ENCODE measurements at places on chromosomes 4 and X.

- DNase-seq = no peak
Measured at GRCh38 chrX:16119353-16120220, 3.8 kb upstream of the GRPR start.

GRCh38 chr4:160864253-160864652, 1299.5 kb downstream of the FSTL5 start:
- no peak for DNase-seq

DNA sequence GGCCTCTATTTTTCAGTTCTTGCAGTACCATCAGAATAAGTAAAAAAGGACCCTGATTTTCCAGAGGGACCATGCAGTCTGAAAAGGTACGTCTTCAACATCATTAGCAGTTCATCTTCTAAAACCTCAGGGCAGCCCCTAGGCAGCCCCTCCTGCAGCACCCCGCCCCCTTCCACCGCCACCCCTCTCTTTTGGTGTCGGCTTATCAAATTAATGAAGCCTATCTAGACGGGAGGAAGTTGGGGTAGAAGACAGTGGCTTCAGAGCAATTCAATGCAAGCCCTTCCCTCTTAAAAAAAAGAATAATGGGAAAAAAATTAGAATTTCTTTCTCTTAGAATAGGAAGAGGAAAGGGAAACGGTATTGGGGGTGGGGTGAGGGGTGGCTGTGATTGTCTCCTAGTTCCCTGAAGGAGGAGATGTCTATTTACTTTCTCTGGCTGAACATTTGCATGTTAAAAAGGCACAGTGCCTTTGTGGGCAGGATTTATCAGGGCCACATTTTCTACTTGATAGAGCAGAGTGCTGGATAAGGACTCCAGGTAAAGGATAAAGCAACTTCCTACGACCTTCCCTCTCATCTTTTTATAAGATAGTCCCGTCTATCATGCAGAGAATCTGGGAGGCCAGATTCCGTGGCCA, 159.4 kb downstream of the MGST2 start:
- no peak for DNase-seq

DNA sequence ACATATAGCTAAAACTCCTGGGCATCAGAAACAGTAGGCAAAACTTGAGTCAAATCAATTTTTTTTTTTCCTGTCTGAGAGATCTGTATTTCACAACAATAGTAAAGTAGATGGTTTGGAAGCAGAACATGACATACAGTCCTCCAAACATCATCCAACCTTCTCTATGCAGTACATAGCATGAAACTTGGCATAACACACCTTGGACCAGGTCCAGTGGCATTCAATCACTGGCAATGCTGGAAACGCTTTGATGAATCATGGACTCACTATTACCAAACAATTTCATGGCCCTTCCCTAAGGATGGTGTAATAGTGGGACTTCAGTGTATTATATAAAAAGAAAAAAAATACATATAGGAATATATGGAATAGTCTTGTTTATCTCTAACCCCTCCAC, 154.6 kb downstream of the FMR1NB start:
- no peak for DNase-seq

- DNase-seq = no peak
Measured at GRCh38 chr4:68369142-68369805, 19.4 kb upstream of the YTHDC1 start.

- DNase-seq = no peak
Measured at GRCh38 chr4:75892508-75892907, 9.7 kb downstream of the PPEF2 start.

- no peak for DNase-seq
Measured at GRCh38 chr4:123750044-123750443, 353.4 kb downstream of the SPRY1 start.

GRCh38 chr4:56222514-56222913, 164.8 kb downstream of the AASDH start:
- DNase-seq = no peak

DNA sequence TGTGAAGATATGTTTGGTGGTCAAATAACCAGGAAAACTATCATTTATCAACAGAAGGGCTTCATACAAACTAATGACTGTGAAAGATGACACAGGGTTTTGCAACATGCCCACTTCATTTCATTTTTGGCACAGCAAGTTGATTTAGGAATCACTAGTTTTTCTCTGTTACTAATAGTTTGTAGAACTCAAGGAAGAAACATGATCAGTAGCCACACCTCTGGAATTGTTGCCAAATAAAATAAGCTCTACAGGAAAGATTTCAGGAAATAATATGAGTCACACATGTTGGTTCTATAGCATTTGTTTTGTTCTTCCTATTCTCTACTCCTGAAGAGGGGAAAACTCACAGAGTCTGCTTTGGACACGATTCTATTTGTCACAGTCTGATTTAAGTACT, 255.4 kb downstream of the TLL1 start:
- no peak for DNase-seq

DNA sequence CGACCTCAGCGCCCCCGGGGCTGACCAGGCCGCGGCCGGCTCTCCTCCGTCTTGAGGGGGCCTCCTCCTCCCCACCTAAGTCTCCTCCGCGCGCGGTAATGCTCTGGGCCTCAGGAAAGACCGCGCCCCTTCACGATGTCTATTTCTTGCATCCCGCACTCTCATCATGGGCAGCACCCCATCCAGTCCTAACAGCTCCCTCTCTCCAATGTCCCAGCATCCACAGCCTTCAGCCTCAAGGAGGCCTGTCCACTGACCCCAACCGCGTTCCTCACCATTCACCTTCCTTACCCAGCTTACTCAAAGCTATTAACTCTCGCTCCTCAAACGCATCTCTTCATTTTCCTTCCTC, 77.5 kb downstream of the MAGED4 start:
- no peak for DNase-seq

- no peak for DNase-seq
Measured at GRCh38 chr4:183601381-183601780, 57.6 kb downstream of the RWDD4 start.

DNA sequence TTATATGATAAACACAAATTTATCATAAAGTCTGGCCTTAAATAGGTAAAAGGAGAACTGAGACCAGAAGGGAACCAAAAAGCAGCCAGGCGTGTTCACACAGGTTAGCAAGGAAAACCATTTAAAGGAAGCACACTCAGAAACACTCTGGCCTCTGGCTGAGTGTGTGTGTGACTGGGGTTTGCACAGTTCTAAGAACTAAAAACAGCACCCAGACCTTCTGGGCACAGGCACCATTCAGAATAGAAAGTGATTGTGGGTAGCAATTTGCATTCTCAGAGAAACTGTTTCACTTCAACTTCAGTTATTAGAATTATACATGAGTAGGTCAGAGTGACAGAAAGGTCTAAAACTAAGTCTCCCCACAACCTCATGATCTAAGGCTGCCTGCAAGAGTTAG, 10.0 kb downstream of the GPR82 start:
- DNase-seq = no peak

- DNase-seq = no peak
Measured at GRCh38 chr4:129346734-129347133, 250.8 kb downstream of the C4orf33 start.

DNA sequence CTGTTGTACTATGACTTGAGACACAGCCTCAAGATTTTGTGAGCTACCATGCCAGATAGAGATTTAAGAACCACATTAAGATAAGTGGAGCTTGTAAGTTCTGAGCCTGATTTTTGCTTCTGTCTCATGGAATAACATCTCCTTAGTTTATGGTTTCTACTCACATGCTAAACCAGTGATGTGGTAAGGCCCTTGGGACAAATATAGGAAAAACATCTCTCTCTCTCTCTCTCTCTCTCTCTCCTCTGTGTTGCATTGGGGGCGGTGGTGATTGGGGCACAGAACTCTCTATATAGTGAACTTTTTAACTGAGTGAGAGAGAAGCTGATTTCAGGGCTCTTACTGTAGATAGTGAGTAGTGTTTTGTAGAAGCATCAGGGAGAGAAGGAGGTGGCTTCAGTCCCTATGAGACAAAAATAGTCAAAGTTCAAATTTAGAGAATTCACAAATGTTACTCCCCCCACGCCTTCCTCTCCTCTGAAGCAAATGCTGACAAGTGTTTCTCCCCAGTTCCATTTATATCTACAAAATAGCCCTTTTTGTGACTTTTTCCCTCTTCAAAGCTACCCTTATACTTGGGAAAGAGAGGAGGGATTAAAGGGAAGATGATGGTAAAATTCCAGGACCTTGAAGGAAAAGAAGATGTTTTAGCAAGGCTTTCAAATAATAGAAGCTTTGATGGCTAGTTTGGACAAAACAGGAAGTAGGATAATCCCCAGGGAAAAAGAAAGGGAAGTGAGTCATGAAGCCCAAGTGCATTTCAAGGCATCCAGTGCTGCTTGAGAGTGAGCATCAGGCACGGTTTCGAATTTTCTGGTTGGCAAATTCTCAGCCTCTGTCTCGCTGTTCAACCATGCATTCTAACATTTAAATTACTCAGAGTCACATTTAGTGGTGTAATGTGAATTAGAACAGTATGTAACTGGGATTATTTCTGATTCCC, 134.3 kb upstream of the AP1S2 start:
- DNase-seq = no peak

- no peak for DNase-seq
Measured at GRCh38 chr4:53508446-53508845, 82.8 kb downstream of the LNX1 start.

DNA sequence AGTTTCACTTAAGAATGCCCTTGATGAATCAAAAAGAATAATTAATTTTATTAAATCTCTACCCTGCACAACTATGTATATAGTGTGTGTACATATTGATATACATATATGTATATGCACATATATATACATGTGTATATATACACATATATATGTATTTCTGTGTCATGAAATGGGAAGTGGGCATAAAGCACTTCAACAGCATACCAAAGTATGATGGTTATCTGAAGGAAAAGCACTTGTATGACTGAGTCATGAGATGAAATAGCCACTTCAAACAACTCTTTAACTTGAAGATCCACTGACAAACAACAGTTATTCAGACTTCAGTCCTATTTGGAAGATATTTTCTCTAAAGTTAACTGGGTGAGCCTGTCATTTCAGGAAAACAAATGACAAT, 16.3 kb downstream of the RNF128 start:
- DNase-seq = no peak

DNA sequence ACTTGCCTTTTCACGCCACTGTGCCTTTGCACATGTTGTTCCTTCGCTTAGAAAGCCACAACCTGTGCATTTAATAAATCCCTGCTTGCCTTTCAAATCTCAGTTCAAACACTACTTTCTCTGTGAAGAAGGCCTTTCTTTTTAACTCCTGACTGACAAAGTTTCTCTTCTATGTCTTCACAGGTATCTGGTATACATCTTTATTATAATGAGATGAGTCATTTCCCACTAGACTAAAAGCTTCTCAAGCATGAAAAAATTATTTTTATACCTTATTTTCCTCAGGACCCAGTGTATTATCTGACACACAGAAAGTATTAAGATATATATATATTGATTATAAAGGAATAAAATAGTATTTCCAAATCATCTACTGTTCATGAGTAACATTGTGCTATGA, 189.9 kb downstream of the TBCK start:
- no peak for DNase-seq

DNA sequence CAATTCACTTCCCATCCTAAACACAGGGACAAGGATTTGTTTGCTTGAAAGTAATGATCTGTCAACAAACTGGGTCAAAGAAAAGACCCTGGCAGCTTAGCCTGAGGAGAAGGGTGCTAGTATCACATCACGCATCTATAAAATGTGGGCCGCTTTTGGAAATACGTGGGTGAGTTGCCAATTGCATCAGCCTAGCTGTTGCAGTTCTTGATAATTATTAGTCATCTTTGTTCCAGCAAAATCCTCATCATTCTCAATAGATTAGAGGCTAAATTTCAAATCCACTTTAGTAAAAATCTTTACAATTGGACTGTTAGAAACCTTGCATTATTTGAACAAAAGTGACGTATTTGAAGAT, 33.6 kb upstream of the TAPT1 start:
- DNase-seq = no peak

DNA sequence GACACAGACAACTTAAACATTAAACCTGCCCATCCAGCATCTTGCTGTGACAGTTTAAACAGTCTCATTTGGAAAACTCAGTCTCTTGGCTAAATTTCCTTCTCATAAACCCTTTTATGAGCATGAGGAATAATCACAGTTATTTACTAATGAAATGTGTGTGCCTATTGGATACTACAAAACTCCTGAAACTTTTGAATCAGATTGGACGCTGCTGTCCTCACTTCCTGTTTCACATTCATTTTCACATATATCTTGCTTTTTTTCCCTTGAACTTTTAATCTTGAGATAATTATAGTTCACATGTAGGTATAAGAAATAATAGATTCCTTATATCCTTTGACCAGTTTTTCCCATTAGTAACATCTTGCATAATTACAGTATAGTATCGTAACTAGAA, 111.7 kb downstream of the CDKL5 start:
- DNase-seq = no peak

DNA sequence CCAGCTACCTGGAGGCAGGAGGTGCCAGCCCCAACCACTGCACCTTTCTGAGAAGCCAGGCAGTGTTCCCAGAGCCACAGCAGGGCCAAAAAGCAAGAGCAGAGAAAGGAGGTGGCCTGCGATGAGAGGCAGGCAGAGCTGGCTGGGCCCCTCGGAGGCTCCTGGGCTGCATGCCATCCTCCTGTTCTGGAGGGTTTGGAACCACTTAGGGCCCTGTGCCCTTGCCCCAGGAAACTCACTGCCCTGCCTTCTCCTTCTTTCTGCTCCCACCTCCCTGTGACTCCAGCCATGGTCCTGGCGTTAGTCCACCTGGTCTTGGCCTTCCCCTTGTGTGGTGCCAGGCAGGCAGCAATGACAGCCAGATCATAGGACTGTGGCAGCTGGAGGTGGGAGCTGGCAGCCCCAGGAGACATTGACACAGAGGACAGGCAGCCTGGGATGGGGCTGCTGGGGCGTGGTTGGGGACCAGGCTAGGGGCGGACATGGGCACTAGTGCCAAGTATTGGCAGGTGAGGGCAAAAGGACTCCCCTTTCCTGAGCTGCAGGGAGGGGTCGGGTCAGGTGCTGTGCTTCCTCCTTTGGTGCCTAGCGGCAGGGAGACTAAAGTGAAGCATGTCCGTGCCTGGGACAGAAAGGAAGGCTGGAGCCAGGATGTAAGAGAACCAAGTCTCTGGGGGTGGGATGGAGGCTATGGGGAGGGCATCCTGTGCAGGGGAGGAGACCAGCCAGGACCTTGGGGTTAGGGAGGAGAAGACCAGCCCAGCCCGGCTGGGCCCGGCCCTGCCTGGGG, 1.4 kb downstream of the APLN start:
- no peak for DNase-seq

- DNase-seq = no peak
Measured at GRCh38 chrX:34562006-34562405, 95.1 kb downstream of the TMEM47 start.

DNA sequence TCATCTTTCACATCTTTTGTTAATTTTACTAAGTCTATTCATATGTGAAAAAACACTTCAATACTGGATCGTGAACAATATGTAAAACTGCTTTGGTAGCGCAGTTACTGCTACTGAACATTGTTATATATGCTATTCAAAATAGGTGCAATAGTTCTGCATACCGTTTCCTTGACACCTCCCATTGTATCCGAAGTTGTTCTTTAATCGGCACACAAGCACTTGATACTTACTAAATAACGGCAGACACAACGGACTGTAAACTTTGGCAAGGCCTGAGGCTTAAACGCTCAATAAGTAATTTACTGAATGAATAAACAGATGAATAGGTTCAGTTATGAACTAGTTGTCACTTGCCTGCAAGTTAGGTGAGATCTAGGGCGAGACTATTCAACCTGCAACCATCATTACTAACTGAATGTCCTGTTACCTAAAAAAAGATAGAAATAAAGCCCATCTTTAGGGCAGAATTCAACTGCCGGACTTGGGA, 620 bp downstream of the ANAPC10 start:
- DNase-seq = no peak
